ENCODE measurements at places on chromosomes 3 and 15.

DNA sequence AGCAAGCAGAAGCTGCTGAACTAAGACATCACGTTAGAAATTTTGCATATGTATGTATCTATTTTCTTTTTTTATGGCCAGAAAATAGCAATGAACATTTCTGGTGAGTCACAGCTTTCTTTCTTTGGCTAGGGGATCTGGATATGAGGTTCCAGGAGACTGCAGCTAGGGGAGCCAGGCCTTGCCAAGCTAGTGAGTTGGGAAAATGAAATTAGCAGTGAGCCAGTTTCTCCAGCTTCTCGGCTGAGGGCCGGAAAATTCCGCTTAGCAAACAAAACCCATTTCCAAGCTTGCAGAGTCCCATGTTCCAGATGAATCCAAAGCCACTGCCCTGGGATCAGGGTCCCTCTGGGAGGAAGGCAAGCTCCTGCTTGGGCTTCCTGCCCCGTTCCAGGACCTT lies 137.6 kb downstream of the SRGAP3 start:
- DNase-seq, result no peak

GRCh38 chr3:138113326-138113725 lies 2.1 kb downstream of the DZIP1L start:
- DNase-seq, result no peak

- no peak for DNase-seq
These were observed 27.5 kb downstream of the MELTF start for GRCh38 chr3:197001972-197002700.

DNA sequence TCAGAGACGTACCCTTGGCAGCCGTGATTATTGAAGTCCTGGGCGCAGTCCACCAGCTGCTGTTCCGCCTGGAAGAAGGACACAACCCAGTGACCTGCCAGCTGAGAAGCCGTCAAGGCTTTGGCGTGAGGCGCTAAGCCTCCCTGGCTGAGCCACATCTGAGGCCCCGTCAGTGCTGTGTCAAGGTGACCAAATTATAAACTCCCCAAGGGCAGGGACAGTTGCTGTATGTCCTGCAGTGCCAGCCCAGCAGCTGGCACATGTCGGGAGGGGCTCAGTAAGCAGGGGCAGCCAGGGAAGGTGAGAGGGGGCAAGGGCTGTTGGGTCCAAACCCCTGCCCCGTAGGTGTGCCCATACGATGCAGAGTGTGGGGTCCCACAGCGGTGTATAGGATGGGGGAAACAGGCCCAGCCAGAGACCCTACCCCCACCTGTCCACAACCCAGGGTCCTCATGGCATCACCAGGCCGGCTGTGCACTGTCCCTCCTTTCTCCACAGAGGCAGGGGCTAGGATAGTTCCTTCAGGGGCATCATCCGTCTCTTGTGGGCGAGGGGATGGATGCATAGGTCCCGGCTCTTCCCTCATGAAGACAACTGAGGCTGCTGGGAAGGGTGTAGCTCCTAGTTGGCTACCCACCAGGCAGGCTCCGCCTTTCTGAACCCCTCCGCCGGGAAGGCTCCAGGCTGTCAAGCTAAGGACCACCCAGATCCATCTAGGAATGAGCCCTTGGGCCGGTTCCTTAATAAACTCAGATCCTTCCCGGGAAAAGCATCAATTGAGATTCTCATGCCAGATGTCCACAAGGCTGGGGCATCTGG lies 13.2 kb downstream of the CTSH start:
- no peak for DNase-seq

DNA sequence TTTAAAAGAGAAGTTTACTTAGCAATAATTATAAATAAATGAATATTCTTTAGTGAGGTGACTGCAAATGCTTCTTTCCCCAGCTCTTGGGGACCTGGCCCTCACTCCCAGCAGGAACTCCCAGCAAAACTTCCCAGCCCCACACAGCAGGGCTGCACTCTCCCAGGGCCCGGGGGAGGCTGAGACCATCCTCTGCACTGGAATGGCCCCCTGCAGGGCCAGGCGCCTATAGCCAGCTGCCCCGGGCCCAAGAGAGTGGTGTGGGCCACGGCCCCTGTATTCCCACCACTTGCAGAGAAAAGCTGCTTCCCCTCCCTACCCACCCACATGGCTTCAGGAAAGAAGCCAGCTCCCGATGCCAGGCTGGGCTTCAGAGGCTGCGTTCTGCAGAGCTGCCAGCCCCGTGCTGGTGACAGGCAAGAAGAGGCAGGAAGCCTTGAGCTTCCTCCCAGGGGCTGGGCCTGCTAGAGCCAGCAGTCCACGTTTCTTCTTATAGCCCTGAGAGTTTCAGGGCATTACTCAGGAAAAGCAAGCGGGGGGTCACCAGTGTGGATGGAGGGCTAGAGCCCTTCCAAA lies 20.0 kb downstream of the IDH2 start:
- no peak for DNase-seq

DNA sequence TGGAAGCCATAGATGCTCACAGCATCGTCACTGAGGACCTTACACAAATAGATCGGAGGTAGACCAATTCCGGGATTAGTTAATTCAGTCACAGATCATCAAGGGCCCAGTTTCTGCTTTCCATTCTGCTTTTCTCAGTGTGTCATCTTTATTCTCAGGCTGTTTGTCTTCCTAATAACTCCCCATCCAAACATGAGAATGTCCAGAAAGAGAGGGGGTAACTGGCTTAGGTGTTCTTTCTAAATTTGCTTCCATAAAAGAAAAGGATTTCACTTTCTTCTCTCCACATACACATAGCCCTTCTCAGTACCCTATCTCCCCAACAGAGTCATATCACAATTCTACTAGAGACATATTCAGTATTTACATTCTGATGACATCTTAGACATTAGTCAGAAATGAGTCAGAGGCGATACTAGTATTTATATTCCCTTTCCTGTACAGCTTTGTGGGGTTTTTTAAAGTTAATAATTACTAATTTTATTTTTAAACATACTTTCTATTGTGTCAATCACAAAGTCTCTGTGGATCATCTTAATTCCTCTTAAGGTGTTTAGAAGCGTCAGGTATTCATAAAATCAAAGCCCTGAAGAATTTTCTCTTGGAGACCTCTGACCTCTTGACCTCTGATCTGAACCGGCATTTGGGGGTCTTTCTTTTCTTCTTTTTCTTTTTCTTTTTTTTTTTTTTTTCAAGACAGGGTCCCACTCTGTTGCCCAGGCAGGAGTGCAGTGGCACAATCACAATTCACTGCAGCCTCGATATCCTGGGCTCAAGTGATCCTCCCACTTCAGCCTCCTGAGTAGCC lies 24.3 kb upstream of the IL12A start:
- no peak for DNase-seq

GRCh38 chr15:77402740-77403379 lies 17.0 kb downstream of the PEAK1 start:
- DNase-seq, result no peak

- no peak for DNase-seq
These were observed 66.5 kb upstream of the PYGO1 start for GRCh38 chr15:55654561-55655031.

GRCh38 chr15:63114465-63114864 lies 7.2 kb upstream of the LACTB start:
- DNase-seq, result no peak

- no peak for DNase-seq
These were observed 100.0 kb upstream of the LINGO1 start for GRCh38 chr15:77732514-77733335.

GRCh38 chr3:54897028-54897711 lies 30.7 kb downstream of the LRTM1 start:
- DNase-seq, result no peak

- DNase-seq, result no peak
These were observed 171.4 kb downstream of the NSUN3 start for GRCh38 chr3:94234177-94234788.

- DNase-seq, result no peak
These were observed 173.0 kb upstream of the FRMD4B start for GRCh38 chr3:69558912-69559311.

- DNase-seq, result no peak
These were observed 125.4 kb upstream of the MELTF start for GRCh38 chr3:197155046-197155445.

GRCh38 chr15:52464478-52464877 lies 64.2 kb downstream of the MYO5A start:
- DNase-seq, result no peak

- DNase-seq, result no peak
These were observed 97.9 kb downstream of the ADCY5 start for GRCh38 chr3:123350971-123351370.

- no peak for DNase-seq
These were observed 90.2 kb upstream of the CHD2 start for GRCh38 chr15:92809880-92810361.

DNA sequence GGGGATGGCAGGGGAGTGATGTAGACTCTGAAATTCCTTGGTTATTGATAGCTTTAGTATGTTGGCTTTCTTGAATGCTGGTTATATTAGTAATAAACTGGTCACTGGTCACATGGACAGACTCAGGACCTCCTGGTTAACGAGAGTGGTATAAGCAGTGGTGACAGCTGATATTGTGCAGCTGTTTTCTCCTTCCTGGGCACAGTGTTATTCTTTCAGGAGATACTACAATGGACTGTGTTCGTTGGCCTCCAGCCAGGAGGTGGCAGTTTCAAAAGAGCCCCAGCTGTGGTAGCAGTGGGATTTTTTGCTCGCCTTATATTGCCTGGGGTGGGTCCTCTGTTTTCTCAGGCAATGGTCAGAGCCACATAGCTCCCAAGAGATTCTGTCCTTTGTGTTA lies 181.6 kb upstream of the RBMS3 start:
- DNase-seq, result no peak

- no peak for DNase-seq
These were observed 21.3 kb upstream of the GOLIM4 start for GRCh38 chr3:168117059-168117458.

GRCh38 chr3:143067201-143067600 lies 52.4 kb upstream of the CHST2 start:
- DNase-seq, result no peak

- no peak for DNase-seq
These were observed 24.9 kb upstream of the BMF start for GRCh38 chr15:40133544-40133943.

- no peak for DNase-seq
These were observed 28.8 kb downstream of the KNG1 start for GRCh38 chr3:186746008-186746407.

DNA sequence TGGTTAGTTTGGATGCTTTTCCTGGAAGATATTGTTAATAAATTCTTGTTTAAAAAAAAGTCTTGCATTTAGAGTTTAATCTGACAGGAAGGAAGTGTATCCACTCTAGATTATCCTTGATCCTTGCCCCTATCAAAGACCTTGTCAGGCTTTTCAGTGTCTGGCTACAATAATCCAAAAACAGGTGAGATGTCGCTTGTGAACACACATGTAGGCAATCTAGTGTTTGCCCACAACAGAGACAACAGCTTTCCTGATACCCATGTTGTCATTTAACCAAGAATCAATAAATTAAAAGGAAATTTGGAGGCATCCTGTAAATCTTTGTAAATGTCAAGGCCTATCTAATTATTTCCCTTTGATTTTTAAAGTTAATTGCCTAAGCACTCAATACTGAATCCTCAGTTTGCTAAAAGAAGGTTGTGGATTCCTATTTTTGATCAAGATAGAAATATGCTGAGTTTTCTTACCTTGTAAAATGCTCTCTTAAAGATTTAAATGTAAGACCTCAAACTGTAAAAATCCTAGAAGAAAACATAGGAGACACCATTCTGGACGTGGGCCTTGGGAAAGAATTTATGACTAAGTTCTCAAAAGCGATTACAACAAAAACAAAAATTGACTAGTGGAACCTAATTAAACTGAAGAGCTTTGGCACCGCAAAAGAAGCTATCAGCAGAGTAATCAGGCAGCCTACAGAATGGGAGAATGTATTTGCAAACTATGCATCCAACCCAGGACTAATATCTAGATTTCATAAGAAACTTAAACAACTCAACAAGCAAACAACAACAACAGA lies 207.7 kb downstream of the NAALADL2 start:
- no peak for DNase-seq

DNA sequence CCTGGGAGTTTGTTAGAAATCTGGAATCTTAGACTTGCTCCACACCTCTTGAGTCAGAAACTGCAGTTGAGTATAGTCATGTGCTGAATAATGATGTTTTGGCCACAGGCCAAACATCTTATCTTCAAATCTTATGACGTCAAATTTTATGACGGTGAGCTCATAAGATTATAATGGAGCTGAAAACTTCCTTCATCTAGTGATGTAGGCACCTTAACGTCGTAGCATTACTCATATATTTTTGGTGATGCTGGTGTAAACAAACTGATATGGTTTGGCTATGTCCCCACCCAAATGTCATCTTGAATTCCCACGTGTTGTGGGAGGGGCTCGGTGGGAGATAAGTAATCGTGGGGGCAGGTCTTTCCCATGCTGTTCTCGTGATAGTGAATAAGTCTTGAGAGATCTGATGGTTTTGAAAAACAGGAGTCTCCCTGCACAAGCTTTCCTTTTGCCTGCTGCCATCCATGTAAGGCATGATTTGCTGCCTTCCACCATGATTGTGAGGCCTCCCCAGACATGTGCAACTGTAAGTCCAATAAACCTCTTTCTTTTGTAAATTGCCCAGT lies 268.0 kb upstream of the PROK2 start:
- DNase-seq, result no peak

DNA sequence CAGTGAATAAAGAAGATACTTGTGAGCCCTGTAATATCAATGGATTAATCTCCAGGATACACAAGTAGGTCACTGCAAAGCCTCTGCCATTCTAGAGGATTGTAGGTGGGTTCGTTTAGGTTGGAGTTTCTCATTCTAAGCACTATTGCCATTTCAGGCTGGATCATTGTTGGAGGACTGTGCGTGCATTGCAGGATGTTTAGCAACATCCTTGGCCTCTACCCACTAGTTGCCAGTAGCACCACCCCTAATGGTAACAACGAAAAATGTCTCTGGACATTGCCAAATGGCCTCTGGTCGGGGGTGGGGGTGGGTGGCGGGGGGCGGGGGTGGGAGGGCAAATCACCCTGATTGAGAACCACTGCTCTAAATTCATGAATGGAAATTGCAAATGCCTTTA lies 4.9 kb upstream of the IFT57 start:
- no peak for DNase-seq

Data from keratinocyte (primary cell).